ENCODE measurements at places on chromosomes 16 and 17.
A peak's percentile ranks its signal among the peaks of the same experiment; 100 is the strongest.

- peak; percentile 48 for DNase-seq
Measured at GRCh38 chr16:85553436-85554113, 59.5 kb upstream of the GSE1 start.

GRCh38 chr17:79831265-79832217 lies 7.7 kb downstream of the CBX4 start:
- DNase-seq, result no peak

DNA sequence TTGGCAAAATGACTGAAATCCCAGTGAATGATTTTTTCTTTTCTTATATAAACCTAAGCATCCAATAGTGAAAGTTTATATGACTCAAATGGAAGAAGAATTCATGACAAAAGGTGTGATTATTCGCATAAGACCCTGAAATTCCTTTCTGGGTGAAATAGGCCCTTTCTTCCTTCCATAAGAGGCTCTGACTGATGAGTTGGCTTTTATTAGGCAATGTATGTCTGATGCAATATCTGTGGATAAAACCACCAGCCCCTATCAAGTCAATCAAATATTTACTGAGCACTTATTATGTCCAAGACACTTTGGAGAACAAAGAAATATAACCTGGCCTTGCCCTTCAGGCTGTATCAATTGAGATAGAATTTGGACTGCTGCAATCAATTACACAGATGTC lies 316.6 kb downstream of the CDH13 start:
- DNase-seq, result no peak

GRCh38 chr17:31510308-31511194 lies 119.1 kb downstream of the RAB11FIP4 start:
- DNase-seq, result peak; percentile 32

DNA sequence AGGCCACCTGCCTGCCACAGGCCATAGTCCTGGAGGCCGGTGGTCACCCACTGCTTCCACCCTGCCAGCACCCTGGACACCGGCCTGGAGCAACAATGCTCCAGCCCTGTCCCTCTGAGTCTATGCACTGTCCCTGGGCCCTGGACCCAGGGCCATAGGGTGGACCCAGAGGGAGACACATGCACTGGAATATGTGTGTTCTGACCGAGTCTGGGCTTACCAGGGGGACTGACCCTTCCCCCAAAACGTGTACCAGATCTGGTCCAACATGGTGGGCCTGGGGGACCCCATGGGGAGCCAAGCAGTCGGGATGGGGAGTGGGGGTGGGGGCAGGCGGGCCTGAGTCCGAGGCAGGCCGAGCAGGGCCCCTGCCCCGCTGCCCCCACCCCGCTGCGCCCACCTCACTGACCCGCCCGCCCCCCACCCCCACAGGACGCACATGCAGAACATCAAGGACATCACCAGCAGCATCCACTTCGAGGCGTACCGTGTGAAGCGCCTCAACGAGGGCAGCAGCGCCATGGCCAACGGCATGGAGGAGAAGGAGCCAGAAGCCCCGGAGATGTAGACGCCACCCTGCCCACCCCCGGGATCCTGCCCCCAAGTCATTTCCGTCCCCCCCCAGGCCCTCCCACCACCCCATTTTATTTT lies 357.4 kb downstream of the SEC14L1 start:
- DNase-seq, result no peak

DNA sequence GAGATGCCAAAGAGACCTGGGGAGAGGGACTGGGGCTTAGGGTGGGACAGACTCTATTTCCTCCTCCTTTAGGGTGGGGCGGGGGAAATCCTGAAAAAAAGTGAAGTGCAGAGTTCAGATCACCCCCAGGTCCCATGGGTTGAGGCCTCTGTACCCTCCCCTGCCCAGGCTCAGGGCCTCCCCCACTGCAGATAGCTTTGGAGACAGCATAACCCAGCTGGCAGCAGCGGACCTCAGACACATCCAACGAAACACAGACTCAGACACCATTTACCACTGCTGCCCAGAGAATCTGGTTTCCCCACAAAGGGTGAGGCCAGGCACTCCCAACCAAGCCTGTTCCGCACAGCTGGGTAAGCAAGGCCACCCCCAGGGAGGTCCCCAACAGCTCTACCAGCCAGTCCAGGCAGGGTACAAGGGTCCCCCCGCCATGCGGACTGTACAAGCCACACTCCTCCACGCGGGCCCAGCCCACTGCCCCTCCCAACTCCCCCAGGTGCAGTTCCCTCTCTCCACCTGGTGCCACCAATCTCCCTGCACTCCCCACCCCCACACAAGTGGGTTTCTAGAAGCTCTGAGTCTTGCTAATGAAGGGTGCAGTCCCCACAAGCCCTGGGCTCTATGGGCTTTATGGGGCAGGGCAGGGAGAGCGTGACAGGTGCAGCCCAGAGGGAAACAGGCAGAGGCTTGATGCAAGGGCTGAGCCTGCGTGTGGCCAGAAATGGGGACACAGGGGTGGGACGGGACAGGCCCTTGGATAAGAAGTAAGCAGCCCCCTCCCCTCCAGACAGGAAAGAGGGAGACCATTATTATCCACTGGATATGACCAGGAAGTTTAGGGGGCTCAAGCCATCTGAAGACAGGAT lies 8.9 kb downstream of the RHBDF2 start:
- no peak for DNase-seq

DNA sequence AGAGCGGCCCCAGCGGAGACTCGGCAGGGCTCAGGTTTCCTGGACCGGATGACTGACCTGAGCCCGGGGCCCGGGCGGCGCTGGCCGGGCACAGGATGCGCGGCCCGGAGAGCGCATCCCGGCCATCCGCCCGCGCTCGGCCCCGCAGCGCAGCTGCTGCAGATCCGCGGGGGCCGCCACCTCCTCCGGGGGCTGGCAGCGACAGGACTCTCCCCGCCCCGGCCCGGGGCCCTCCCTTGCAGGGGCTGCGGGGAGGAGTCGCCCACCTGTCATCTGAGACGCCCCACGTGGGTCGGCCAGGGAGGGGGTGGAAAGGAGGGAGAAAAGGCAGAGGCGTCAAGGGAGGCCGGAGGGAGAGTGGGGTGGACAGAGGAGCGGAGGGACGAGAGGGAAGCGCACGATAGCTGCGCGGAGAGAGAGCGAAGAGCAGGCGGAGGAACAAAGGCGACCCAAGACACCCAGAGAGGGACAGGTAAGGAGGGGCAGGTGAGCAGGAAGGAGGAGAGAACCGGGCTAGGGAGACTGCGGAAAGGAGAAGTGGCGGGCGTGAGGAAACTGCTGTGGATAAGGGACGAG lies 471 bp upstream of the PRKAR1A start:
- DNase-seq, result peak; percentile 72

DNA sequence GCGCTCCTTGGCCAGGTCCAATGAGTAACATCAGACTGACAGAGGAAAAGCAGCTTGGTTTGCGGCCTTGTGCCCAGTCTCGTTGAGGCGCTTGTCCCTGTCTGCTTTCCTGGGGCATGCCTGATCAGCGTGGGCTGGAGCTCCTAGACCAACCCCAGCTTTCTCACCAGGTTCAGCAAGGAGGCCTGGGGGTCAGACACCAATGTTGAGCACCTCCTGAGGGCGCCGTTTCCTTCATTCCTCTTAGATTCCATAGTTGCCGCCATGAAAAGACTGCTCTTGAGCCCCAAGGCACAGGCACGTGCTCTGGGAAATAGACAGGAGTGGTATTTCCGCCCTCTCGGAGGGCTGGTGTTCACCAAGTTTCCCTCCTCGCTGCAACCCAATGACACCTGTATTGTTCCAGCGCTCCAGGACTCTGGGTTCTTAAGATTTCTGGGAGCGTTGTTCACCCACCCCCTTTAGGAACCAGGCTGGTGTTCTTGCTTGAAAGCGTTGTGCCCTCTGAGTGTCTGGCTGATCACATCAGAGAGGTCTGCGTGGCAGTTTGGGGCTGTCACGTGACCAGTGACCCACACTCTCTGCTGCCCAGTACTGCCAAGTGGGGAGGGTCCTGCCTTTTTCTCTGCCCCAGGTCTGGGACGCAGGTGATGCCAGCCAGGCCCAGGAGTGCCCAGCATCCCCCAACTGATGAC lies 18.0 kb downstream of the KCTD2 start:
- DNase-seq, result no peak

- DNase-seq, result no peak
Measured at GRCh38 chr17:75502721-75503329, 12.5 kb downstream of the CASKIN2 start.

GRCh38 chr17:44362949-44363612 lies 572 bp downstream of the FAM171A2 start:
- DNase-seq, result no peak

- no peak for DNase-seq
Measured at GRCh38 chr17:79897243-79898063, 58.2 kb upstream of the CBX4 start.

GRCh38 chr16:30747331-30747730 lies 894 bp upstream of the PHKG2 start:
- no peak for DNase-seq

- DNase-seq, result no peak
Measured at GRCh38 chr17:2108170-2108569, 53.3 kb downstream of the HIC1 start.

GRCh38 chr17:37300683-37301082 lies 75.1 kb upstream of the C17orf78 start:
- DNase-seq, result no peak

DNA sequence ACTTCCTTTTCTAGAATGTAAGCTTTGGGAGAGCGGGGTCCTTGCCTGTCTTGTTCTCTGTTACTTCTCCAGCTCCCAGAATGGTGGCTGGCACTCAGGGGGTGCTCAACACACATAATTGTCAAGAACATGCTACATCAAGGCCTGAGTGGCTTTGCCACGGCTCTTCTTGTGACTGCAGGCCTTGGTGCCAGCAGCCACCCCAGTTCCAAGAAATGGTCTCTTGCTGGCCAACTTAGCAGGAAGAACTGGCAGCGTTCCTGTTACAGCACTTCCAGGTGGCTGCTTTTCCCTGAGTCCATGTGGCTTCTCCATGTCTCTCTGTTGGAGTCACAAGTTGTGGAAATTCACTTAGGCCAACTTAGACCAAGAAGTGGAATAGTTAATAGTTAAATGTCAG lies 36.1 kb downstream of the PRKCB start:
- DNase-seq, result no peak

DNA sequence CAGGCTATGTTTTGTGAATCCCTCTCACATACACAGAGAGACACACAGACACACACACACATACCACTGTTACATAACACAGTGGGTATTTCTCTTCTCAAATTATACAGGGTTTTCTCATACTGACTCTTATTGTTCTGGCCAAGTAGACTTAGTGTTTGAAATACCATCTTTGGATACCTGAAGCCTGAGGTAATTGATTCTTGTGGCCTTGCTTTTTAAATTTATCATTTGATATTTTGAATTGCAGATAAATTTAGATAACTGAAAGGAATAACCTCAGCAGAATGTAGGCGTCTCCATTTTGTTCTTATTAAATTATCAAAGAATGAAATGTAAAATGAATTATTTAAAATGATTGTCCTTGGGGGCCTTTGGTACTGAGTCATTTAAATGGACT lies 223.8 kb downstream of the LGALS9B start:
- DNase-seq, result no peak

DNA sequence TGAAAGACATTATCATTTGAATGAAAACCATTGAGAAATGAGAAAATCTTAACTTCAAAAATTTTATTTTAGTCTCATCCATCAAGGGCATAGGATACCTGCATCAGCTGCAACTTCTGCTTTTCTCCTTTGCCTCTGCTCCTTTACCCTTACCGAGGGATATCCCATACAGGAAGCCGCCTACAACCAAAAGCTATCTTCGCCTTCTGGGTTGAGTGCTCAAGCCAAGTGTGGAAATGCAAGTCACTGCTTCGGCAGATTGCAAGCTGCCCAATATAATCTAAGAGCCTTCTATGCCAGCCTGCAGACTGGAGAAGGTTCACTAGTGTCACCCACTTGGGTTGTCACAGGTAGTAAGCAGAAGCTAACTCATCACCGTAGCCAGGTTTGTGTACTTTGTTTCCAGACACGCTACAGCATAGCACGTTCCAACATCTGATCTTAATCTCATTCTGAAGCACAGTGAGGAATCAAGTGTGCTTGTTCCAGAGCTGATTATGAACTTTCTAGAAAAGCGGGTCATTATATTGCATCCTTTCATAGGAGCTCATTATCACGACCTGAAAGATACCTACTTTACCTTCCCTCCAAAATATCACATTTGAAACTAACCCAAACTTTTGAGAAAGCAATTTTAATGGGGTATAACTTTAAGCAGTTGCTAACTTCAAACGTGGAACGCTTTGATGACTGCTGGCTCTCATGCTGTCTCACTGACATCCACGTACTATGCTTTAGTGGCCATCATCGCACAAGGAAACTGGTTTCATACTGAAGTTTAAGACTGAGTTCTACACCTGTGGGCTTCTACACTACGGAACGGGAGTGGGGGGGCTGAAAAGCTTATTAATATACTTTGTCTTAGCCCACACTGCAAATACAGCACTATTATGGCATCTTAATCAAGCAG lies 8.0 kb upstream of the UNK start:
- DNase-seq, result no peak

- DNase-seq, result no peak
Measured at GRCh38 chr17:58621174-58621573, 70.7 kb downstream of the TEX14 start.

- DNase-seq, result no peak
Measured at GRCh38 chr17:81966343-81967243, 5.6 kb upstream of the NOTUM start.

- no peak for DNase-seq
Measured at GRCh38 chr17:2120586-2121335, 65.9 kb downstream of the HIC1 start.

DNA sequence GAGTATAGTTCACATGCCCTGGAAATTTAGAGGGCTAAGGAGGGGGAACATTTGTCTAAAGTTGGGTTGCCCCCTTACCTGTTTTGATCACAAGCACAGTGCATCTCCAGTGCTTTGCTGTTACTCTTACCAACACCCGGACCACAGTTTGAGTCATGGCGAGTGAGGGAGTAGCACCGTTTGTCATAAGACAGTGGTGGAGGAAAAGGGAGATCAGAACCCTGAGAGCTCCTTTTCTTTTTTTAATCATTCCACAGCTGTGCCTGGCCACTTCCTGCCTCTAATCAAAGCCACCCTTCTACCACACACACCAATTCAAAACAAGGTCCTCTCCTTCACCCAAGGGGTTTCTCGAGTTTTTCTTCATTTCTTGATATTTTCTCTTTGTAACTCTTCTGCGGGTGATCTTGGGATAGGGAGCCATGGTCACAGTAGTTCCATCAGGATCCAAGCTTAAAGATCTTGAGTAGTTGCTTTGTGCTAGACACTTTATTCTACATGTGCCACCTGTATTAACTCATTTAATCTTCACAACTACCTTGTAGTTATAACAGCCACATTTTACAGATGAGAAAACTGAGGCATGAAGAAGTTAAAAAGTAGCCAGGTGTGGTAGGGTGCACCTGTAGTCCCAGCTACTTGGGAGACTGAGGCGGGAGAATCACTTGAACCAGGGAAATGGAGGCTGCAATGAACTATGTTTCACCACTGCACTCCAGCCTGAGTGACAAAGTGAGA lies 5.0 kb upstream of the MYL4 start:
- DNase-seq, result peak; percentile 43

GRCh38 chr17:48293319-48294019 lies 136.5 kb downstream of the SKAP1 start:
- DNase-seq, result no peak
